ENCODE measurements at places on chromosomes 16 and 17. TPM values are rescaled to one million over a fixed set of nuclear protein-coding genes. Genes with fewer than 3 reads are reported as not detected.

GRCh38 chr17:40069751-40070708 lies 7.3 kb downstream of the THRA start:
- DNase-seq = peak; percentile 55

DNA sequence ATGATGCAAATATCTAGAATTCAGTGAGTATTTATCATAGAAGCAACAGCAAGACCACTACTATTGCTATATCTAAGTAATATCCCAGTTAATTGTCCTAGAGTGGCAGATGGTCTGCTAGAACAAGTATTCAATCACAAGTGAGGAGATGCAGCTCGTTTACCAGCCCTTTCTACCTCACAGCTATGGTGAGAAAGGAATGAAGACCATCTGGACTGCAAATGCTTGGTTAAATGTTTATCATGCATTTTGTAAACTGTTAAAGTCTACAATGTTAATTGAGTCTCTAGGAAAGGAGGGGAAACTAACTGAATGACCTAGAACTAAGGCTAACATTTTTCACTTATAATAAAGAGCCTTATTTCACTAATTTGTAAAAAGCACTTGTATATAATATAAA lies 52.5 kb downstream of the CNOT1 start:
- DNase-seq = no peak

GRCh38 chr17:1735418-1735817 lies 7.3 kb upstream of the SERPINF2 start:
- DNase-seq = no peak

GRCh38 chr17:2964831-2965230 lies 98.6 kb downstream of the OR1D5 start:
- DNase-seq = no peak

GRCh38 chr17:7834542-7834956 lies 532 bp downstream of the KDM6B start:
- peak; percentile 48 for DNase-seq

- no peak for DNase-seq
These were observed 33.4 kb upstream of the IL34 start for GRCh38 chr16:70612931-70613330.

GRCh38 chr17:27531469-27531961 lies 75.3 kb downstream of the KSR1 start:
- no peak for DNase-seq

DNA sequence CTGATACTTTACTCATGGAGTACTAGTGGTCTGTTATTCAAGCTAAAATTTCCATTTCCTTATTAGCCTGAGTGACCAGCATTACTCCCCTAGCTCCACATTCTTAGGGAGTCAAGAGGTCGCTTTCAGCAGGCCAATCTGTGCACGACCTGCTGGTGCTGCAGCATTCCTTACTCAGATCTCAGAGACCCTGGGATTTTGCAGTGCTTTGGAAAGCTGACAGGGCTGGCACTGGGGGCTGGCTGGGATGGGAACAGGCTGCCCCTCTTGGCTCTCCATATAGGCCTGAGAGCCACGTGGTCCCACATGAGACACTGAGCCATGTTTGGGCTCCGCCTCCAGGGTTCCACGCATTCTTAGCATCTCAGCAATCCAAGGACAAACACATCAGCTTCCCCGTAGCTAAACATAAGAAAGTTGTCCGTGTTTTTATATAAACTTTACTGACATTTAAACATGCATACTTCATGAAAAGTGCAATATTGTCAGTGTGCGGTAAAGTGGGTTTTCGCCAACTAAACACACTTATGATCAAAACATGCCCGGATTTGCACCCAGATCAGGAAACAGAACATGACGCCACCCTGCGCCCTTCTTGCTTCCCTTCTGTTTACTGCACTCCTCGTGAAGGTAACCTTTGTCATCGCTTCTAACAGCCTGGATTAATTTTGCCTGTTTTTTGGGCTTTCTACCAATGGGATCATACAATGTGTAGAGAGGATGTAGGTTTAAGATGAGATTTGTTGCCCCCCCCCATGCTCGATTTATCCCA lies 254.5 kb upstream of the CACNG5 start:
- peak; percentile 54 for DNase-seq

GRCh38 chr16:84916178-84916577 lies 95.2 kb downstream of the ZDHHC7 start:
- no peak for DNase-seq

GRCh38 chr17:17358060-17358751 lies 55.0 kb downstream of the NT5M start:
- no peak for DNase-seq

SRSF2 gene
- polyA plus RNA-seq = 305 TPM

NUPR1 gene
- polyA plus RNA-seq = 0.75 TPM

IGFBP4 gene
- polyA plus RNA-seq = 38.7 TPM
